Thoracic aorta (tissue), 2 donors: ENCODE measurements at places on chromosomes 13 and 19. TPM values are rescaled to one million over a fixed set of nuclear protein-coding genes. Genes with fewer than 3 reads are reported as not detected.

DNA sequence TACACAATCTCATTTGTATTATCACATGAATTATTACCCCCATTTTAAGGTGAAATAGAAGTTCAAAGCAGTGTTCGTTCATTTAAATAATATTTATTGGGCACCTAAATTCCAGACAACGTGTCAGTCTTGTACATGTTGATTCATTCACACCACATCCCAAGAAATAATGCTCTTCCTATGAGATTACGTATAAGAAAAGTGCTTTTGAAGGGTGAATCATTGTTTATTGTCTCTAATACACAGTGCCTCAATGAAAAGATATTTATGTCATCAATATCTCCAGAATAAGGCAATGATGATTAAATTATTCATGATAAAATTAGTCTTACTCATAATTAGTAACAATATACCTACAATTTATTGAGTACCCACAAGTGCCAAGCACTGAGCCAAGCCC lies 35.6 kb downstream of the CLDN10 start:
- no peak overlapping the region for H3K27ac ChIP-seq
- no peak for DNase-seq
- peaks cover 17% of the 10 kb centered on the region for H3K36me3 ChIP-seq
- H3K27me3 ChIP-seq = no peaks in the 10 kb centered on the region

- H3K27me3 ChIP-seq = no peaks in the 10 kb centered on the region
- no peak for DNase-seq
- H3K27ac ChIP-seq = peak overlapping the region; percentile 30
These were observed 2.2 kb downstream of the HCST start for GRCh38 chr19:35904311-35905068.

The CAPNS1 gene
- 161 TPM for total RNA-seq

The OLFM2 gene
- total RNA-seq = 5.8 TPM

The CCDC169 gene
- not detected for total RNA-seq
